ENCODE measurements at places on chromosomes 12 and 14. TPM values are rescaled to one million over a fixed set of nuclear protein-coding genes. Genes with fewer than 3 reads are reported as not detected.

The IFNG-AS1 gene
- total RNA-seq: not detected

The PSME2 gene
- total RNA-seq: 165 TPM

The NKX2-8 gene
- not detected for total RNA-seq

The ADGRD1 gene
- not detected for total RNA-seq

The PDZRN4 gene
- total RNA-seq: not detected

The VDR gene
- 0.18 TPM for total RNA-seq

The SPTLC2 gene
- 42.6 TPM for total RNA-seq

The MSI1 gene
- not detected for total RNA-seq

The PIANP gene
- not detected for total RNA-seq

The ANKRD33 gene
- total RNA-seq: 1.2 TPM

The C12orf50 gene
- total RNA-seq: not detected

The GLIPR1L1 gene
- not detected for total RNA-seq

The LGR5 gene
- total RNA-seq: not detected

The DHH gene
- 0.05 TPM for total RNA-seq

The RIPK3 gene
- 2.6 TPM for total RNA-seq

The ACSM4 gene
- not detected for total RNA-seq
